ENCODE measurements at places on chromosomes 7 and 10.

DNA sequence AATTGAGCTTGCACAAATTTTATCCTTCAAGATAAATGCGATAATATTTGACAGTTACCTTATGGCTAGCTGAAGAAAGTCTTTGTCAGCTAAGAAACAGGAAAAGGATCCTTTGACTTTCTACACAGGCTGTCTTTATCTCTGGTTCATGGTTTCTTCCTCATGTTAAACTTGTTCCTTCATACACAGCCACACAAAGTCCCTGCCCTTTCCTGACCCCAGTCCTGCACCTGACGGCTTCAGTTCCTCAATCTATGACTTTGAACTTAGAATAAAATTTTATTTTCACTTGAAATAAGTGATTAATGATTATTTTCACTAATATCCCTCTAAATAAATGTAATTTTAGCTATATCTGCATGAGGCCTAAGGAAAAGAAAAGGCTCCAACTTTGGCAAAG, 77.8 kb upstream of the PRSS1 start:
- DNase-seq = no peak

GRCh38 chr10:124259139-124259825, 159.4 kb downstream of the OAT start:
- DNase-seq = peak; percentile 74

DNA sequence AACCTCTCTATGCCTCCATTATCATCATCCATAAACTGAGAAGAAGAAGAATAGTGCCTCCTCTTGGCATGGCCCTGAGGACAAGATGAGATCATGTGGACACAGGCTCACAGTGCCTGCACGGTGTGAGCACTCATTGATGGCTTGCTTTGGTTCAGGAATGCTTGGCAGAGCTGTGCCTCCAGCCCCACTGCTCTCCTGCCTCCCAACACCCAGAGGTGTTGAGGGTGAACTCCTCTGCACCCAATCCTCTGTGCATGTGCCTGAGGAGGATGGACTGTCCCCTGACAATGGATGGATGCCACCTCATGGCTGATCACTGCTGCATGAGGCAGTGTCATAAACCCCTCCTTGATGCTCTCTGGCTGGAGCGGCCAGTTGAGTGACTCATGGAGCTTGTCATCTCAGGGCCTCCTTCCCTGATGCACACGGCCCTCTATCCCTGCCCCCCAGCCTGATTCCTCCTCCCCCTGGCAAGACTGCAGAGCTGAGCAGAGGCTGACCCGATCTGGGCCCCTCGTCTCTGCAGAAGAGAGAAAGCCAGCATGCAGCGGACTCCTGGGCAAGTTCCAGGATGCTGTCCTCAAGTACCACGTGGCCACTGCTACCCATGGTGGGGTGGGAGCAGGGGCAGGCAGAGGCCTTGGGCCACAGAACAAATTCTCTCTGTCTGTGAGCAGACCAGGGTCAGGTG, 136.3 kb downstream of the KCNMA1 start:
- peak; percentile 87 for DNase-seq

GRCh38 chr7:135681762-135682161, 19.4 kb downstream of the STMP1 start:
- no peak for DNase-seq

DNA sequence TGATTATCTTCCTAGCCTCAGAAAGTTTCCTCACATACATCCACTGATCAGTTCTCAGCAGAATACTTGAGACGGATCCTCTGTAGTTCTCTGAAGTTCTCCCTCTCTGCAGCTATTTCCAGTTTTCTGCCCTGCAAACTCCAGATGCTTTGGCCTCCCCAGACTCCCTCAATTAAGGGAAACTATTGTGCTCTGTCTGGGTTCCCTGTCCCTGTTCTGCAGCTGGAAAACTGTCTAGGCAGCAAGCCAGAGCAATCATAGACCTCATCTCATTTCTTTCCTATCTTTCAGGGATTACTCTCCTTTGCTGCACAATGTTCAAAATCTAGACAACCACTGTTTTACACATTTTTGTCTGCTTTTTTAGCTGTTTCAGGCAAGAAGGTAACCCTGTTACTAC, 9.2 kb downstream of the MICU1 start:
- DNase-seq = no peak

DNA sequence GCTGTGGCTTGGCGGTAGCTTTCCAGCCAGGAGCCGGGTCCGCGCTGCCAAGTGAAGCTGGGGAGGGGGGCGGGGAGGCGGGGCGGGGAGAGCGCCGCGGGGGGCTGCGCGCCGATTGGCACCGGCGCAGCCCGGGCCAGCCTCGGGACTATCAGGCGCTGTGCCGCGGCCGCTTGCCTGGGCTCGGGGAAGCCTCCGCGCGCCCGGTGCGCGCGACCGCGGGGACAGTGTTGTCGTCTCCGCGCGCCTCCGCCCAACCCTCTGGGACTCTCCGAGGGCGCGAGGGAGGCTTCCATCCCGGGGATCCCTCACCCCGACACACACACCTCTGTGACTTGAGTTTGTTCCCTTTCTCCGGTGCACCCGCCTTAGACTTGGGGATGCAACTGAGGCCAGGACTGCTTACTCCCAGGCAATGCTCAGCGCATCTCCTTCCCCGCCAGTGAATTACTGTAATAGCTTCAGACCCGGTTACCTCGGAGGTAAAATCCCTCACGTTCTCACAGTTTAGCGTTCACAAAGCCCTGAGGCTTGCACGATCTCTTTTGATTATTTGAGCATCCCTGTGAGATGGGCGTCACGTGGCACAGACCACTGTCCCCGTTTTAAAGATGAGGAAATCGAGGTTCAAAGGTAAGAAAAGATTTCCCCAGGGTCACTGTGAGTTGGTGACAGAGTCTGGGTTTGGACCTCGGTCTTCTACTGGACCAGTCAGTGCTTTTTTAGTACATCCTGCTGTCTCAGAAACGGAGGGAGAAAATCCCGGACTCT, at the start of gene NKX1-2:
NKX1-2 (minus strand) TSS at position 24 of the 771 bp plus-strand sequence. CDS start 92 bp downstream, outside the sequence.
- no peak for DNase-seq

- no peak for DNase-seq
Observed at GRCh38 chr10:33800986-33801385, 466.5 kb upstream of the NRP1 start.

DNA sequence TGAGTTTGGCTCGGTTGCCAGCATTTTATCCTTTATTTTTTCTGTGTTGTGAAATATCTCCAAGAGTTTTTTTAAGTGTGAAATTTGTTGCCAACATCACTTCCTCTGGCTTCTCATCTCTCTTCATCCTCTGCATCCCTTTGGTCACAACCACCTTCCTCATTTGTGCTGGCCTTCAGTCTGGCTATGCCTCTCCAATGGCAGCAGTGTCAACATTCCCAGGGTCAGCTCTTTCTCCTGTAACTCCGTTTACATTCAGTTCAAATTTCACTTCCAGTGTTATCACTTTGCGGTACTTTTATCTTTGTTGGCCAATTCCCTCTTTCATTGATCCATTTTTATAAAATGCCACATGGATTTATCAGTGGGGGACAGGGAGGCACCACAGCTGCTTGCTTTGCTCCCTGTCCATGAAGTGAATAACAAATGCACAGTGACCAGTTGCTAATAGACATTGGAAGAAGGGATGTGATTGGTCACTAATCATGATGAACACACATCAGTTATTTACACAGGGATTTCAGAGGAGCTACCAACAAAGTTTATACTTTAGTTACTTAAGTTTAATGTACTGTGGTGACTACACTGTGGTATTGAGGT, 311.4 kb upstream of the LRGUK start:
- no peak for DNase-seq

DNA sequence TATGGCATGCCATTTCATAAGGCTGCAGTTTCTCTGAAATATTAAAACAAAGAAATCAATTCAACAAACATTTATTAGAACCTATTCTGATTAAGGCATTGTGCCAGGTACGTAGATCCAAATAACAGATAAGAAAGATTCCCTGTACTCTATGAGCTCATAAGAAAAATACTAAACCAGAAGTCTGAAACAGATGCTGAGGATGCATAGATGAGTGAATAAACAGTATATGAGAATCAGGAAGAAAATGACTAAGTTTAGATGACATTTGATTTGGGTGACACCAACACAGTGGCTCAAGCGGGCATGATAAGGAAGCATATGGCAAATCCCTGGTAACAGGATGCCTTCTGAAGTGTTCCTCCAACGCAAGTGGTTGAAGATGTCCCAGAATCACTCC, 477.2 kb downstream of the PARD3 start:
- DNase-seq = no peak

- no peak for DNase-seq
Observed at GRCh38 chr10:88033385-88033784, 170.0 kb downstream of the PTEN start.

DNA sequence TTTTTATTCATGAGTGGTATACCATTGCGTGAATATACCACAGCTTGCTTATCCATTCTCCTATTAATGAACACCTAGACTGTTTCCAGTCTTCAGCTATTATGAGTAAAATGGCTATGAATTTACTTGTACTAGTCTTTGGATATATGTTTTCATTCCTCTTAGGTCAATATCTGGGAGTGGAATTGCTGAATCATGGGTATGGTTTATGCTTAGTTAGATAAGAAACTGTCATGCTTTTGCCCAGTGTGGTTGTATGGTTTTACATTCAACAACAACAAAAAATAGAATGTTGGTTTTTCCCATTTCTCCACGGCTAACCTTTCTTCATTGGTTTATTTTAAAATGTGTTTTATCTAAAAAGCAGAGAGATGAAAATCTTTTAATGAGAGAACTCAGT, 308.3 kb downstream of the PHF14 start:
- no peak for DNase-seq

- no peak for DNase-seq
Observed at GRCh38 chr10:103789771-103790201, 65.6 kb downstream of the SH3PXD2A start.

Measured in aorta (tissue), 5 donors.